Stimulated activated CD8-positive, alpha-beta memory T cell treated with anti-CD3 and anti-CD28 coated beads, Interleukin-15, amount 100 ng/mL, for 1 hour (primary cell): ENCODE measurements at places on chromosomes 6 and 20.

DNA sequence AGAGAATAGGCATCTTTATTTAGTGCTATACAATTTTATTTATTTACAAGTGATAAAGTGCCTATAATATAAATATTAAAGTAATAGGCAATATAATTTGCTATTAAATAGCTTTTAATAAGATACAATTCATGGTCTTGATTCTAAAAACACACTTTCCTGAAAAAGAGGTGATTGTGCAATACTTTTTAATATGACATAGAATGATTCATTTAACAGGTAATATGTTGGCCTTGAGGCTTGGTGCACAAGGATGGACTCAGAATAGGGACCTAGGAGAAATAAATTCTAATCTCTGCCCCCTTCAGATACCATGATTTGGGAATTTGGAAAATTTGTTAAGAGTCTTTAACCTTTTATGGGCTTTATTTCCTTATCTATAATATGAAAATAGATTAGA lies 149.9 kb upstream of the FUT9 start:
- no peak for DNase-seq

- no peak for DNase-seq
Measured at GRCh38 chr20:63322146-63322932, 29.4 kb downstream of the COL20A1 start.

GRCh38 chr6:113978084-113978675 lies 7.2 kb upstream of the HDAC2 start:
- no peak for DNase-seq

DNA sequence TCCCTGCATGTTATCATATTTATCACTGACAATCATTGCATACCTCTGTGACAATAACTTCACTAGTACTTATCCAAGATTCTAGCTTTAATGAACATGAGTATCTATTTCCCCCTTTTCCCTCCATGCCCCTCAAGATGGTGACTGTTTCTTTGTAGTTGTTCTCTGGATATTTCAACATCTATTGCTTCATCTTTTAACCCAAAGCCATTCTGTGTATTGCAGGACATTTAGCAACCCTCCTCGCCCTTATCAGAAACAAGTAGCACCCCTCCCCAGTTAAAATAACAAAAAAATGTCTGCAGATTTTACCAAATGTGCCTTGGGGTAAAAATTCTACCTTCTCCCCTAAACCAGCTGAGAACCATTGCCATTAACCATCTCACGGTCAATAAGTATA lies 979.8 kb upstream of the MANEA start:
- DNase-seq: no peak

- no peak for DNase-seq
Measured at GRCh38 chr20:57124800-57125517, 141.5 kb downstream of the BMP7 start.
